Ecto neural progenitor cell (in vitro differentiated cells): ENCODE measurements at places on chromosomes 16 and 17.

- peak; percentile 35 for DNase-seq
These were observed 90.0 kb upstream of the GPRC5B start for GRCh38 chr16:19974607-19975006.

- DNase-seq = no peak
These were observed 208.9 kb downstream of the CDH13 start for GRCh38 chr16:82835487-82836155.

- no peak for DNase-seq
These were observed 7.3 kb downstream of the MFSD6L start for GRCh38 chr17:8791910-8792270.

DNA sequence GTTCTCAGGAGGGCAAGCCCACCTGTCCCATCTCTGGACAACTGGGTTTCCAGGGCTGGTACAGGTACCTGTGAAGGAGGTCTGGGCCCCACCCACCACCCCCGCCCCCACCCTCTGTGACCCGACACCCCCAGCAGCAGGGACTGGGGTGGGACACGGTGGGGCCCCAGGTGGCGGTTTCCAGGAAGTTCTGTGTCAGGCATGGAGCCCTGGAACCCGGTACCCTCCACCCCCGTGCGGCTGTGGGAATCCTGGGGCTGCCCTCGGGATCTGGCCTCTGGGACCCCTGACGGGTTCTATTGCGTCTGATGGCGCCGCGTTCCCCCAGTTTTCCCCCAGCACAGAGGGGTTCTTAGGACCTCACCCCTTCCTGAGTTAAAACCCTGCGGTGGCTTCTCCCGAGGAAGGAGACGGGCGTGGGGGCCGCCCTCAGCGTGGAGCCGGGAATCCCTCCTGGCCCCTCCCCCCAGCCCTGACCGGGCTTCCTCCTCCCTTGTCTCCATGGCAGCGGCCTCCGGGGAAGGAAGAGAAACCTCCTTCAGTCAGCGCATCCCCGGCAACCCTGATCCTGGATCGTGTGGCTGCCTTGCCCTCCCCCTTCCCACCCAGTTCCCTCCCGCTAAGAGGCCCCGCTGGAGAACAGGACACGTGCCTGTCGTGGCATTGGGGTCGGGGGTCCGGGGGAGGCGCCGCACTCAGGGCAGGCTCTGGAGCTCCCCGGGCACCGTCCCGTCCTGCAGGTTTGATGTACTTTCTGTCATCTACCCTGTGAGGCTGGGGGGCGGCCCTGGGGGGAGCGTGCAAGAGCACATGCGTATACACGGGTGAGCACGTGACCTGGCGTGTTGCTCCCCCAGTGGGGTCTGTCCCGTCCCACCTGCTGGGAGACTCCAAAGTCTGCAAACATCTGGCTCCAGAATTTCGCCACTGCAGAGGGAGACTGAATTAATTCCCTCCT lies 30.3 kb downstream of the CACNA1H start:
- peak; percentile 65 for DNase-seq

- DNase-seq = no peak
These were observed 50.5 kb downstream of the IKZF3 start for GRCh38 chr17:39813631-39814030.

DNA sequence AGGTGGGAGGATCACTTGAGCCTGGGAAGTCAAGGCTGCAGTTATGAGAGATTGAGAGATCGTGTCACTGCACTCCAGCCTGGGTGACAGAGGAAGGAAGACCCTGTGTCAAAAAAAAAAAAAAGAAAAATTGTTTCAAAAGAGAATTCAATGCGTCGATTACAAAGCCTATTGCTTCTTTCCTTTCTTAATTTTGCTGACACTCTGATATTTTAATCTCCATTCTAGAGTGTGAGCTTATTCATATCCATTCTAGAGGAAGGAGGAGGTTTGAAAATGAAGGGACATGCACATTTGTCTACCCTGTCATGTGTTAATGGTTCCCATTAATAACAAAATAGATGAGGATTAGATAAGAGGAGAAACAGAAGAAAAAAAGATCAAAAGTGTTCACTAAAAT lies 63.1 kb downstream of the PCTP start:
- DNase-seq = no peak

DNA sequence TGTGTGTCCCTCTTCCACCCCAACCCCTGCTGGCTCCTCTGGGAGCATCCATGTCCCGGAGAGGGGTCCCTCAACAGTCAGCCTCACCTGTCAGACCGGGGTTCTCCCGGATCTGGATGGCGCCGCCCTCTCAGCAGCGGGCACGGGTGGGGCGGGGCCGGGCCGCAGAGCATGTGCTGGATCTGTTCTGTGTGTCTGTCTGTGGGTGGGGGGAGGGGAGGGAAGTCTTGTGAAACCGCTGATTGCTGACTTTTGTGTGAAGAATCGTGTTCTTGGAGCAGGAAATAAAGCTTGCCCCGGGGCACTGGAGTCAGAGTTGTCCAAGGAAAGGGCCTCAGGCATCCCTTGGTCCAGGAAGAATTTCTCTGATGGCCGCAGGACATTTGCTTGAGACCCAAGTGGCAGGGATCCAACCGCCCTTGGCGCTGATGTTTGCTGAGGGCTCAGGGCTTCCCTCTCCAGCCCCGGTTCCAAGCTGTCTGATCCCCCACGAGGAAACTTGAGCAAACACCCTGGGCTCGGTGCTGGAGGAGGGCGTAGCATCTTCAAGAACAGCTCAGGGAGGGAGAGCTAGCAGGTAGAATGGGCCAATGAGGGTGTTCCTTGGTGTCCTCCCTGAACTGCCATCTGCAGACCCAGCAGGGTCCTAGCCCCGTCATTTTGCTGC lies 4.5 kb downstream of the NXPH3 start:
- DNase-seq = no peak

DNA sequence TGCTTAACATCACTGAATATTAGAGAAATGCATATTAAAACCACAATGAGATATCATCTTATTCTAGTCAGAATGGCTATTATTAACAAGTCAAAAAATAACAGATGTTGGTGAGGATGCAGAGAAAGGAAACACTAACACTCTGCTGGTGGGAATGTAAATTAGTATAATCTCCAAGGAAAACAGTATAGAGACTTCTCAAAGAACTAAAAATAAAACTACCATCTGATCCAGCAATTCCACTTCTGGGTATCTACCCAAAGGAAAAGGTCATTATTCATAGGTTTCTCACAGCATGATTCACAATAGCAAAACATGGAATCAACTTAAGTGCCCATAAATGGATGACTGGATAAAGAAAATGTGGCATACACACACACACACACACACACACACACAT lies 166.4 kb downstream of the CEP112 start:
- DNase-seq = no peak
